OCI-LY7 (cell line): ENCODE measurements at places on chromosomes 16 and 17.

GRCh38 chr17:78923660-78924453, 1.3 kb downstream of the TIMP2 start:
- peak; percentile 75 for DNase-seq

- DNase-seq, result no peak
These were observed 441.6 kb upstream of the SALL1 start for GRCh38 chr16:51592535-51593300.

DNA sequence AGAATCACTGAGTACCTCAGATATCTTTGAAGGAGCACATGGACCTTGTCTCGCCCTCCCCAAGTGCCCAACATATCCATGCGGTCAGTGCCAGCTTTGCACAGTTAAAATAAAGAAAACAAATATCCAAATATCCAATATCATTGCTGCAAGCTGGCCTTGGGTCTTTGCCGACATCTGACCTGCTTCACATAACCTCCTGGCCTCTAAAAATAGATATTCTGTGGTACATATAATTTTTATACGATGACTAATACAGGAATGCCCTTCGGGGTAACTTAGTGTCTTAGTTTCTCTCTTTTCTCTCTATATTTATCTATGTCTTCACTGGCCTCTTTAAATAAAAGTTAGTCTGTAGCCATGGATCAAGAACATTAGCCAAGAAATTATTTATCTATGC, 67.8 kb downstream of the MAF start:
- DNase-seq, result no peak

GRCh38 chr16:51888016-51888415, 658.9 kb downstream of the TOX3 start:
- no peak for DNase-seq

- no peak for DNase-seq
These were observed 31.2 kb downstream of the GNAO1 start for GRCh38 chr16:56222474-56222997.

- DNase-seq, result no peak
These were observed 2.4 kb upstream of the PKD1L3 start for GRCh38 chr16:72002619-72003018.

DNA sequence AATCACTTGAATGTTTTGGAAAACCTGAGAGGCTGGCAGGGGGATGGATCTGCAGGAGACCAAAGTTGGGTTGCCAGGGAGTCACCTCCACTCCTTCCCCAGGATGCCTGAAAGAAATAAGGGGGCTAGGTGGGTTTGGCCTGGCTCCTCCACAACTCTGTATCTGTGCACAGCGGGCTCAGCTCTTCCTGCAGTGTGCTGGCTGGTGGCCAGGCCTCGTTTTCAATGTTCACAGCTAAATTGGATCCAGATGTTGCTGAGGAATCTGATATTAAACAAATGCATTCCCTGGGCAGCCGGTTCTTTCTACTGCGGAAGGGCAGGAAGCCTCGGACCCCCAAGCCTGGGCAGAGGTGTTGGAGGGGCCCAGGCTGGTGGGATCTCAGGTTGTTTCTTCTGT, 106.2 kb downstream of the N4BP1 start:
- DNase-seq, result no peak

DNA sequence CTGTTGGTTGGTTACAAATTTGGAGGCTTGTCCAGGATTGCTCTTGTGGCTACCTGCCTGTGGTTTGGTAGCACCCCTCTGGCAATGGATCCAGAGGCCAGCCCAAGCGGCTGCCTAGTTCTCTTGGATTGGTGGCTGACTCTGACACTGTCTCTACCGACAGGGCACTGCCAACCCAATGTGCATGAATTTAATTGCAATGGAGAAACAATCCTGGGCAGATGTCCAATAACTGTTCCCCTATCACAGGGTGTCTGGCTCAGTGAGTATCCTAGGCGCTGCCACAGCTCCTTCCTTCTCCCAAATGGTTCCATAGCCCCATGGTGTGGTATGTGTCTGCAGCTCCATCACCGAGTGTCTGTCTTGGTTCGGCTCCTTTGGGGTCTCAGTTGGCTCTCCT, 19.5 kb downstream of the N4BP1 start:
- DNase-seq, result no peak
